ENCODE measurements at places on chromosomes 3 and 15.

- DNase-seq, result peak; percentile 49
These were observed 73.8 kb downstream of the SMAD3 start for GRCh38 chr15:67138891-67139855.

DNA sequence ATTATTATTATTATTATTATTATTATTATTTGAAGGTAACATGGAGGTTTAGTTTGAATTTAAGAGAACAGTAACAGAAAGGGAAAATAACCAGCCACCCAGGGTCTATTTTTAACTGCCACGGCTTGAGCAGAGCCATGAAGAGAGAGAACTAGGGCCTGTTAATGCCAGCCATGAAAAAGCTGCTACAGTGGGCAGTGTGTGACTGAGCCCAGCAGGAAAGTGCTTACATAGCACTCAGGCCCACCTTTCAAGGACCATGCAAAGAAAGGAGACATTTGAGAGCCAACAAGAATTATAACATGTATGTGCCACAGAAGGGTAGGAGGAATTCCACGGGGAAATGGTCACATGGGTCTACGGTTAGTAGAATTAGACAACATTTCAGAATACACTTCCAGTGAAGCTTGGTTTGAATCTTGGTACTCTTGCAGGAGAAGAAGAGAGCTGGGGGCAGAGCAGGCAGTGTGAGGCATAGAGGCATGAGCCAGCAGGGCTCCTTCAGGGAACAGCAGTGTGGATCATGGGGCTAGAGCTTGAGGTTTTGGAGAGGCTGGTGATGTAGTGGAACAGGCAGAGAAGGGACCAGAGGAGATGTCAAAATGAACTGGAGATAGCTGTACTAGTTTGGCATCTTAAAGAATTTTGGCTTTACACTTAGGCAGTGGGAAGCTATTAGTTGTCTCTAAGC is 140.7 kb downstream of the CMSS1 start:
- no peak for DNase-seq

DNA sequence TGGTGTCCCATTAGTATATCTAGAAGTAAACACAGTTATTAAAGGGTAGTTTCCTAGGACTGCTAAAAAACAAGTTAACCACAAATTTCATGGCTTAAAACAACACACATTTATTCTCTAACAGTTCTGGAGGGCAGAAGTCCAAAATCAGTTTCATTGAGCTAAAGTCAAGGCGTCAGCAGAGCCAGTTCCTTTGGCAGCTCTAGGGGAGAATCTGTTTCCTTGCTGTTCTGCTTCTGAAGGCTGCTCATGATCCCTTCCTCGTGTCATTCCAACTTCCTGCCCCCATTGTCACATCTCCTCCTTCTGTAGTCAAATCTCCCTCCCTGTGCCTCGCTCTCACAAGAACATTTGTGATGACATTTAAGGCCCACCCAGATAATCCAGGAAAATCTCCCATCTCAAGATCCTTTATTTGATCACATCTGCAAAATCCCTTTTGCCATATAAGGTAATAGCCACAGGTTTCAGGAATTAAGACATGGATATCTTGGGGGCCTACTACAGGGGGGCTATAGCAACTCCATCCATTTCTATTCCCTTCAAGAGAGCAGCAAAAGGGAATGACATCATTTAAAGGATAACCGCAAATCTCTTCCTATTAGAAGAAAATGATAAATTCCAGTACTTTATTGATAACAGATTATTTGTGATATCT is 50.1 kb downstream of the GPR176 start:
- DNase-seq, result no peak

DNA sequence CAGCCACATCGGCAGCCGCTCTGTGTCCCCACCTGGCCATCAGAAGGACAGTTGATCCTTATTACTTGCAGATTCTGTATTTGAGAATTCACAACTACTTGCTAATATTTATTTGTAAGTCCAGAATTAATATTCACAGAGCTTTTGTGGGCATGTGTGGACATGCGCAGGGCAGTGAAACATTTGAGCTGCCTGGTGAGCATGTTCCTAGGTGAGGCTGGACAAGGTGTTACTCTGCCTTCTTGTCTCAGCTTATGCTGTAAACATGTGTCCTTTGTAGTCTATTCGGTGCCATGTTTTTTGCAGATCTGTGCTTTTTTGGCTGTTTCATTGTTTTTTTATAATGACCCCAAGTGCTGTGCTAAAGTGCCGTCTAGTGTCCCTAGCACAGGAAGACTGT is 15.6 kb downstream of the FAH start:
- no peak for DNase-seq

DNA sequence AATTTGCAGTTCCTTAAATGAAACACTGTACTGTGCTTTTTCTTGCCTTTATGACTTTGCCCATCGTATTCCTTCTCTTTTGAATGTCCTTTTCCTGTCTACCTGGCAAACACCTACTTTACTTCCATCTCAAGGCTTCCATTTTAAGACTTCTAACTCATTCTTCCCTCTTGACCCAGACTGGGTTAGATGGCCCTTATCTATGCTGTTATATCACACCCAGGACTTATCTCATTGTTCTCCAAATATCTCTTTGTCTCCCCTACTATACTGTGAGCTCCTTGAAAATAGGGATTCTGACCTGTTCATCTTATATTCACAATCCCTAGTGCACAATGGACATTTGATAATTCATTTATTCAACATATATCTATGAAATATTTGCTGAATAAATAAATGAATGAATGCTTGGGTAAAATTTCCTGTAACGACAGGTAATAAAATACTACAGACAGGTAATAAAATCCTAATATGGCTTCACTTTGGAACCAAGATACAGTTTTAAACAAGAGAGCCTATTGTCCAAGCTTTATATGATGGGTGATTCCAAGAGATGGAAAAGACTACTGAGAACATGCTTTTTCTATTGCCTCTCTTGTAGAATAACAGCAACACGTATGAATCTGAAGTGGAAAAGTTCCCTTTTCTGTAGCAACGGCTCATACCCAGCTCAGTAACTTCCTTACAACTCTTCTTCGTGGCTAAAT is 22.7 kb downstream of the EFL1 start:
- no peak for DNase-seq

- DNase-seq, result no peak
These were observed 222.9 kb downstream of the BCHE start for GRCh38 chr3:165614337-165614736.

DNA sequence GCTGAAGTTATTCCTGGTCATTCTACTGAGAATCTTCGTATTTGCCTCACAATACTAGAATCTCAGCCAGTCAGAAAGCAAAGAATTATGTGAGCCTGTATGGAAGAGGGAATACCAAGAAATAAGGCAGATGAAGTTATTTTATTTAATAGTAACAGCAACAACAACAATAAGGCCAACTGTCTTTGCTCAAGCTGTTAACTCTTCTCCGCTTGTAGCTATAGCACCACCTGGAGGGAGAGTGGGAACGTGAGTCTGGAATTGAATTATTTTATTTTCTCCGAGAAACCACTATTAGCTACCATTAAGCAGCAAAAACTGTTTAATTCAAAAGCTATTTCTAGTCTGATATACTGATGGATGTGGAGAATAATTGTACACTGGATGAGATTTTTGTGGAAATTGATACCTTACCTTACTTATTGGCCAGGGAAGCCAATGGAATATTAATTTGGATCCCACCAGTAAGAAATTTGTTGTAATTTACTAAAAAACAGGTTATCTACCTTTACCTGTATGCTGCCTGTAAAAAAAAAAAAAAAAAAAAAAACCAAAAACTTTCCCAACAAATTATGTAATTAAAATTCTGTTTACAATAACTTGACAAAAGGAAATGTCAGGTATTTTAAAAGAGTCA is 50.1 kb downstream of the CALML4 start:
- peak; percentile 37 for DNase-seq

DNA sequence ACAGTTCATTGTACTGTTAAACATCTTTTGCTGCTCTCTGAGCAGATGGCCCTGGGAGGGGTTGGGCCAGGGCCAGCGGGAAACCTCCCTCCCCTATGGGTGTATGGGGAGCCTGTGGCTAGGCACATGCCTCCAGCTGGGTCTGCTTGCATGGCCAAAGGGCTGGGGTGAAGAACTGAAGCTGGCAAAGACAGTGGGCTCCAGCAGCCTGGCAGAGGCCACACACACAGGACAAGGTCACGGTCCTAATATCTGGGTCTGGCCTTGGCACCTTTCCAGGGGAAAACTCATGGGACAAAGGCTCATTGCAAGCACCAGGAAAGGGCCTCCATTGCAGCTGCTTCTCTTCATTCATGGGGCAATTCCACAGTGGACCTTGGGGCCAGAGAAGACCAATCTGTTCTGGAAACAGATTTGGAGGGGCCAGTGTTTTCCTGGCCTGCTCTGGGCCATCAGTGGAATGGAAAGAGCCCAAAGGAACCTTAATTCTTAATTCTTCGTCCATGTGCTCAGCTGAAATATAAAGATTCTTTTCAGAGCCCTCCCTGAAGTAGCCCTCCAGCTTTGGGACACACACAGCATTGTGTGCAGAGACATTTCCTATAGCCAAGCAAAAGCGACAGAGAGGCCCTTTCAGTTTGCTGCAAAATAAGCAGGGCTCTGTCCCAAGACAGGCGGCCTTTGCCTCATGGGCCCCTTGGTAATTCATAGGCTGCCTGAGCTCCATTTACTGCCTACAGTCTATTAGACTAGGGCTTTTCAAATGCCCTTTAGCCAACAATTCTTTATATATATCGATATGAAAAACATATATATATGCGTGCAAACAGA is 11.3 kb upstream of the LIMD1 start:
- no peak for DNase-seq

GRCh38 chr3:177050501-177051237 is 146.6 kb downstream of the TBL1XR1 start:
- DNase-seq, result no peak

DNA sequence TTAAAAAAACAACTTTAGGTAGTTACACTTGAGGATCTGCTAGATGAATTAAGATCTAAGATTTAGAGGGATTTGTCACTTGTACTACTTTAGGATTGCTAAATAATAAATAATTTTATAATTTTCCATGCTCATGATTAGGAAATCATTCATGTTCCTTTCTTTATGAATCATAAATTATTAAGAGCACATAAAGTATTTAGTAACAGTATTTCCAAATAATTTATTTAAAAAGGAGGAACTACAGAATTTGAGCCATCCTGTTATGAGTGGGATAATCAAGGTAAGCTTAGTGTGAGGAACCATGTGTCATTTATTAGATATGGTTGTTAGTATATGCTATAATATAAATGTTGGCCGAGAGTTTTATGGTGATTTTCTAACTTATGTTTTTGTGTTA is 37.5 kb upstream of the C3orf38 start:
- no peak for DNase-seq

- no peak for DNase-seq
These were observed 7.0 kb downstream of the PPCDC start for GRCh38 chr15:75030424-75030823.

- no peak for DNase-seq
These were observed 107.3 kb upstream of the LIPC start for GRCh38 chr15:58324533-58324932.

- no peak for DNase-seq
These were observed 253.4 kb downstream of the LPP start for GRCh38 chr3:188407158-188407880.

GRCh38 chr3:191262650-191263049 is 63.6 kb downstream of the OSTN start:
- DNase-seq, result no peak

GRCh38 chr15:36106640-36107335 is 472.6 kb upstream of the CDIN1 start:
- DNase-seq, result no peak

Measured in HEK293T (cell line).